PC-3 (cell line): ENCODE measurements at places on chromosomes 7 and 10.

DNA sequence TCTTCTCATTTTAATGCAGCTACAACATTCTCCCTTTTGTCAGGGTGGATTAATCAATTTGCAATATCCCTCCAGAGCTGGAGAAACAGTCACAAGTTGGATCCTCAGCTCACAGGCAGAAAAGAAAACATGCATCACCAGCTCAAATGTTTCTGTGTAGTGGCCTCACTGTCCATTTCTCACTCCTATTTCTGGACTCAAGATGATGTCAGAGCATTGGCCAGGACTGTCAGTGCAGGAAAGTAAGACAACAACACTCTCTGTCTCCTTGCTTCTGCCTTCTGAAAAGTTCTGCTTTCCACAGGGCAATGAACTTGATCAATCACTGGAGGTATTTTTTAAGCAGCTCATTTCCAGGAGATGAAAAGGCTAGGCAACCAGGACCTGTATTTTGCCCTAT is 8.2 kb upstream of the SVIL start:
- DNase-seq: no peak

- no peak for DNase-seq
Measured at GRCh38 chr10:111102359-111102837, 25.6 kb downstream of the ADRA2A start.

GRCh38 chr7:111174510-111174909 is 83.6 kb downstream of the LRRN3 start:
- DNase-seq: no peak

- DNase-seq: no peak
Measured at GRCh38 chr10:129775681-129776080, 188.4 kb downstream of the EBF3 start.

DNA sequence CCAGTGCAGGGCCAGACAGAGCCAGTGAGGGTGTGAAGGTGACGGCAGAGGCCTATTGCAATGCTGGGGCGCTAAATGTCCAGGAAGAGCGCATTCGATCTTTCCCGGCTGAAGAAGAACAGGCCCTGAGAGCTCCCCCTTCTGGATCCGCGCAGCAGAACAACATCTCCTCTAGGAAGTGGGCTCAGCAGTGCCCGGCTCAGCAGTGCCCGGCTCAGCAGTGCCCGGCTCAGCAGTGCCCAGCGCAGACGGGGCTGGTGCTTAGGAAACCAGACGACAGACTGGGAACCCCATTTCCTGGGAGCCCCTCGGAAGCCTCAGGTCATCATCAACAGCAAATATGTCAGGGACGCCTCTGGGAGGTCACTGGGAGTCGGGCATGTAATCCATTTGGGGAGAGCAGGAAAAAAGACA is 4.7 kb upstream of the NOS3 start:
- peak; percentile 64 for DNase-seq
